LoVo (cell line): ENCODE measurements at places on chromosomes 12 and 14.

DNA sequence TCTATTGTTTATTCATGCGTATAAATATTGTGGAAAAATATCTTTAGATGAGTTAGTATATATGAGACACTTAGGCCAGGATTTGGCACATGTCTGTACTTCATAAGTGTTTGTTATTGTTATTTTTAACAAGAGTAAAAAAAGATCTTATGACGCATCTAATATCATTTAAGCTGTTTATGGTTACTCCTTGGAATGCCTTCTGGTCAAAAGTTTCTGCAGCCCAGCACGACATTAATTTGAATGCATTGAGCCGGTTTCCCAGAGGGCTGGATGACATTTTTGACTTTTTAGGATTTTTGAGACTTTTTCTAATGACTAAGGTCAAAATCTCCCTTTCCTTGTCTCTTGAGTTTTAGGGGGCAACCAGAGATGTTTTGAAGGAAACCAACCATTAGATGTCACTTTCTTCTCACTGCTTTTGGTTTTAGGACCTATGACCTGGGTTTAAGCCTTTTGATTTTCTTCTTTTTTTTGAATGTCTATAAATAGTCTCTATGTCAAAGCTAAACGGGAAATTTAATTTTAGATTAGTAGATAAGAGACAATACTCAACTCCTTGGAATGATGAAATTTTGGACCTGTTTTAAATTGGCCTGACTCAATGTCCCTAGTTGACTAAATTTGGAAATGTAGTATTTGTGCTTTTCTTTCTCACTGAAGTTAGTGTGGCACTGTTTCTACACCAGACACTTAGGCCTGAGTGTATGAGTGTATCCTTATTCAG is 215.5 kb downstream of the AEBP2 start:
- no peak for DNase-seq

- no peak for DNase-seq
Measured at GRCh38 chr12:88472775-88473174, 107.5 kb downstream of the KITLG start.

GRCh38 chr12:117114784-117115183 is 15.6 kb upstream of the TESC start:
- DNase-seq, result no peak

DNA sequence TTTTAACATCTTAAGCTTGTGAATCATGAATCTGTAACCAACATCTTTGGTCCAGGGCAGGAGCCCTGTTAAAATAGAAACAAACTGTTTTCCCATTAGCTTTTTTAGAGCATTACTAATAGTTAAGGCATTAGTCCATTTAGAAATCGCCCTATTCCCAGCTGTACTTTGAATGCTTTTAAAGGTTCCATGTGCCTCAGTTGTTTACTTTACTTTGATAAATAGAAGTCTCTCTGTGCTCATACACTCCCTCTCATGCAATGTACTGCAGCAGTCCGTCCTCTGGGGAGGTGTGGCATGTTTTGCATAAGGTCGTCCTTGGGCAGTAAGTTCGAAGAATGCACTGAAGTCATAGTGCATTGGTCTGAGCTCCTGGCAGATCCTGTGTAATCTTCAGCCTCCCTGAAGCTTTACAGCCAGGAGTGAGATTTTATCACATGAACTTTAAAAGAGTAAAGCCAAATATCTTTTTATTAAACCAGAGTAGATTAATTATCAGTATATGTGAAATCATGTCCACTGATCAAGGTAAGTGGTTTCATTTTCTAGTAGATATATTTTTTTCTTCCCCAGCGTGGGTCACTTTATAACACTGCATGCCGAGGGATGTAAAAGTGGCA is 134.7 kb downstream of the FGD4 start:
- DNase-seq, result peak; percentile 82

GRCh38 chr12:13208533-13209435 is 12.3 kb downstream of the EMP1 start:
- DNase-seq, result peak; percentile 39

DNA sequence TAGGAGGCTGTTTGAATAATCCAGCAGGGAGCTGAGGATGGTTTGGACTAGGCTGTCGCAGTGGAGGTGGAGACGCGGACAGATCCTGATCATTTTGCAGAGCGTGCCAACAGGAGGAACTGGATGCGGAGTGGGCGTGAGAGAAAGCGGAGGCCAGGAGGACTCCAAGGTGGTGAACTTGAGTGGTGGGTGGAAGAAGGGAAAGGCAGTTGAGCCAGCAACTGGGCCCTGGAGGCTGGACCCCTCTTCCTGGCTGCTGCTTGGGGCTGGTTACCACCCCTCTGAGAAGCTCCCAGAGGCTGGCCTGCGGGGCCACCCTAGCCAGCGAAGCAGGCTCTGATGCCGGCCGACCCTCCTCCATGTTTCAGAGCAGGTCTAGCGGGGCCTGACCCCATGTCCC is 56.8 kb upstream of the KCNA1 start:
- no peak for DNase-seq

DNA sequence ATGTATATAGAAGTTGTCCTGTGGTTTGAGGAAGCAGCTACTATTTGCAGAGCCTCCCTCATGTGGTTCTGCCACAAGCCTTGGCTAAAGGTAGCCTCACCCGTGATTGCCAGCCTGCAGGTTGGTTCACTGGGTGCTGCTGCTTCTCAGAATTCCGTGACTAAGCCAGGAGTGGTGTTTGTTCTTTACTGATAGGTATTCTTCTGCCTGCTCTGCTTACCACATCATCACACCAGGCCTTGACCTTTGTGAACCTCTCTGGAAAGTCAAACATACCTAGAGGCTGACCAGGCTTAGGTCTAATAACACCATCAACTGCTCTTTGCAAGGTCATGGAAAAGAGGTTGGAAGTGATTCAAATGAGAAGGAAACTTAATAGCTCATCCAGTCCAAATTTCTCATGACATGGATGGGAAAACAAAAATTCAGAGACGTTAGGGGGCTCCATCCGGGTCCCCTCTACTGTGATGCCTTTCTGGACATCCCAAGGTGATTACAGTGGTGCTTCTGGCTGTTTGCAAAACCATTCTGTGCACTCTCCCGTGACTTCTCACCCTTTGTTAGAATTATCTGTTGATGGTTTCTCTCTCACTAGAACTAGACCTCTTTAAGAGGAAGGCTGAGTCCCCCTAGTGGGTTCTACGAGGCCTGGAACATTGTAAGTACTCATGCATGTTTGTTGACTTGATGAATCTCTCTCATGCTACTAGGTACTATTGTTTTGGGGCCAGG is 8.5 kb upstream of the SOCS2 start:
- DNase-seq, result peak; percentile 27

DNA sequence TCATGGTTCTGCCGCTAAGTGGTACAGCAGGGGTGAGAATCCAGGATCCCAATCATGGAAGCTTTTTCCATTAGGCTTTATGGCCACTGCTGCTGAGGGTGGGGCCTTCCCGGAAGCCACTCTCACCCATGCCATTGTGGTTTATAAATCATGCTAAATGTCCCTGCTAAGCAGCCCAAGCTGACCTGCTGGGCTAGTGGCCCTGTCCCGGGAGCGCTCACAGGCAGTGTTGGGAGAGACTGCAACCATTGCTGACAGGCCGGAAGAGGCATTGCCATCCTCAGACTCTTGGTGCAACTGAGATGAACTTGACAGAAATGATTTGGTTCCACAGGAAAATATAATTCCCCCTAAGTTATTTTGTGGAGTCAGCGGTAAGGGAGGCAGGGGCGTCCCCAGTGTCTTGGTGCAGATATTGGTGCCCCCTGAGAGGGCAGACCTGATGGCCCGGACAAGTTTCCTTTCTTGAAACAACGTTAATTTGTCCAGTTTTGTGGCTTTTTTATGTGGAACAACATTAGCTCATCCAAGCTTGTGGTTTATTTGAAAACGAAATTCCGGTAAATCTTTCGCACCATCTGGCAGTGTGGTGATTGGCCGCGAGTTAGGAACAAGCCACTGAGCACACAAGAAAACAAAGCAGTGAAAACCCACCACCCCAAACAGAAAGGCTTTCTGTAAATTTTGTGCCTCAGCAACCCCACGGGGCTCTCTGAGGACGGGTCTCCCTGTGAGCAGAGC is 82.3 kb downstream of the SSPN start:
- no peak for DNase-seq

DNA sequence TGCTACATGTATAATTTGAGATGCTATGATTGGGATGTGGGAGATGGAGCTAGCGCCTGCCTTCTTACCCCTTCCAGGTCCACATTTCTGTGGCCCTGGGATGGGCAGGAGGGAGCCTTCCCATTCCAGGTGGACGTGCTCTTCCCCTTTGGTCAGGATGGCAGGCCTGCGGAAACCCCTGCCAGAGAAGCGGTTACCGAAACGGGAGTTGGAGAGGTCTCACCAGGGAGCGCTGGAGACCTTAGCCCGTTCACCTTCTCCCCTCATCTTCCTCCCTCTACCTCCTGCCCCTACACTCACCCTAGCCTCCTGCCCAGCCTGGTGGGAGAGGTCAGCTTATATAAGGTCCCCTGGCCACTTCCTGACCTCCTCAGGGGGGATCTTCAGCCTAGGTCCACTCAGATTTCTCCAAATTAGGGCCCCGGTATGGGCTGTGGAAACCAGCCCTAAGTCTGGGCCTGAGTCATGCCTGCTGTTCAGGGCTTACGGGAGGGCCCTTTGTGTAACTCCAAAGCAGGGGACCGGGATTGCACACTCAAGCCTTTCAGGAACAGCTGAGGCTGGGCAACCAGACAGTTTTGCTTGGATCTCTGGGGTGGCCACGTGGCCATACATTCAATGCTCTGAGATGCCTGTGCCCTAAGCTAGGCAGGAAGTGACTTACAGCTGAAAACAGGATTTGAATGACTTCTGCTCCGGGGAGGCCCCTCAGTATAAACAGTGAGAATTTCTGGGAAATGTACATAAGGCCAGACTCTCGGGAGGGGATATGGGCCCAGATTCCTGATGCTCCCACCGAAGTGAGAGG is 10.2 kb upstream of the MEG3 start:
- DNase-seq, result no peak

DNA sequence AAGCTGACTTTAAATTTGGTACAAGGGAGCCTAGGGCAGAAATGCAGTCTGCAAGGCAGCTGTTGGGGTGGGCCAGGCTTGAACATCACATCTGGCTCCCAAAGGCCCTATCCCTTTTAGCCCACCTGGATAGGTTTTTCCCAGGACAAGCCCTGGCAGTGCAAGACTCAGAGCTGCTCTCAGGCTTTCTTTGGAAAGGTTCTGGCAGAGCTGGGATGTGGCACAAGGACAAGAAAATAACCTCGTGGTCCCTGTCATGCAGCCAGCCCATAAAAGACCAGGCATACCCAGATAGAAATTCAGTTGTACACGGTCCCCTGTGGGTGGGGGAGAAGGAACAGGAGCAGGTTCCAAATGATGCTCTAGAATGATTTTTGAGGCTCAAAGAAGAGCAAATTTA is 206.9 kb downstream of the TTC7B start:
- no peak for DNase-seq

GRCh38 chr12:49801141-49802063 is 26.8 kb downstream of the NCKAP5L start:
- no peak for DNase-seq

- no peak for DNase-seq
Measured at GRCh38 chr12:52426034-52426433, 8.1 kb downstream of the KRT75 start.

DNA sequence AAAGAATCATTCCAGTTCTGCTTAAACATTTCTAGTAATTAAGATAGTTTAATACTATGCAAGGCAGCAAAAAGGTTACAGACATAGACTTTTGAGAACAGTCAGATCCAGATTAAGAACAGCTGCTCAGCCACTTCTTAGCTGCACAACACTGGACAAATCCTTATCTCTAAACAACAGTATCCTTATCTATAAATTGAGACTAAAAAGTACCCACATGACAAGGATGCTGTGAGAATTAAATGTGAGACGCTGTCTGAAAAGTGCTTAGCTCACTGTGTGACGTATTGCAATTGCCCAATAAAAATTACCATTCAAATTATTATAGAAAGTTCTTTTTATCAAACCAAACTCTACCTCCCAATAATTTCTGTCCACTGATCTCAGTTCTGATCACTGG is 35.5 kb downstream of the BORCS5 start:
- no peak for DNase-seq

DNA sequence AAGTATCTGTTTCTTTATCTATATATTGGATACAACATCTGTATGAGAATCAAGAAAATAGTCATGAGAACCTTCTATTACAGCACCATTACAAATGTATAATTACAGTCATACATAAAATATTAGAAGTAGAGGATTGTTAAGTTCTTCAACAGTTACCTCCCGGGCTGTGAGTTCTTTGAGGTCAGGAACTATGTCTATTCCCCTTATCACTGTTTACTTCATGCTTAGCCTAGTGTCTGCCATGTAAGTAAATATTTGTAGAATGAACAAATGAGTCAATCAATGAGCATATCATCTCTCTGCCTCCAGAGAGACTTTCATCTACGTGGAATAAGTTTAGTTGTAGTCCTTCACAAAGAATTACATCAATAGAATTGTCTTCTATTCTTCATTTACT is 47.2 kb downstream of the PUS7L start:
- DNase-seq, result no peak

DNA sequence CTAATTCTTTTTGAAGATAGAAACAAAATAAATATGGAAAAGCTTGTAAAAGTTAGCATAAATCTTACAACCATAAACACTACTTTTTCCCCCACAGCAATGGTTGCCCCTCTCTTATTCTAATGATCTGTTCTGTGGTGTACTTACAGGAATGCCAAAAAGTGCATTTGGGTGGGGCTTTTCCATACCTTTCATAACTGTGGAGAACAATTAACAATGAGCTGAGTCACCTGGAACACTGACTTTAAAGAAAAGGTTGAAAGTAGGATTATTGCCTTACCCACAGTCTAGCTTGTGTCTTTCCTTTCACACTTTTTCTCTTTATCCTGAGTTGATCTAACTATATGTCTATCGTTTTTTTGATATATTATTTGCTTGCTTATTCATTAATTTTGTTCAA is 86.9 kb downstream of the TPH2 start:
- DNase-seq, result no peak

DNA sequence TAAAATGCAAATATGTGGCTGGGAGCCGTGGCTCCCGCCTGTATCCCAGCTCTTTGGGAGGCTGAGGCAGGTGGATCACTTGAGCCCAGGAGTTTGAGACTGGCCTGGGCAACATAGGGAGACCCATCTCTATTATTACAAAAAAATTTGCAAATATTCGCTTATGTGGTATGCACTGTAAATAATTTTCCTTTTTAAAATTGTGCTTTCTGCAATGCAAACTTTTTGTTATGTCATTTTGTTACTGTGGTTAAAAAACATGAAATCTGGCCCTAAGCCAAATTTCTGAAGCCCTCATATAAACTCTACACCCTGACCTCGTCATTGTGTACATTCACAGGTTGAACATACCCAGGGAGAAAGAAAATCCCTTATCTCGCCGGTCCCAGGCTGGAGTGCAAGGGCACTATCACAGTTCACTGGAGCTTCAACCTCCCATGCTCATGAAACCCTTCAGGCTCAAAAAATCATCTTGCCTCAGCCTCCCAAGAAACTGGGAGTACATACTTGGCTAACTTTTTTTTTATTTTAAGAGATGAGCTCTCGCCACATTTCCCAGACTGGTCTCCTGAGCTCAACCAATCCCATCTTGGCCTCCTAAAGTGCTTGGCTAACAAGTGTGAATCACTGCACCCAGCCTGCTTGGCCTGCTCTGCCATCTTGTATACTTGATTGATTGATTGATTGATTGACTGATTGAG is 24.7 kb downstream of the TRAPPC6B start:
- no peak for DNase-seq
